Eye (tissue), 1 donor: ENCODE measurements at places on chromosomes 2 and 18.

- no peak for DNase-seq
Measured at GRCh38 chr2:69612200-69612599, 31.3 kb downstream of the AAK1 start.

DNA sequence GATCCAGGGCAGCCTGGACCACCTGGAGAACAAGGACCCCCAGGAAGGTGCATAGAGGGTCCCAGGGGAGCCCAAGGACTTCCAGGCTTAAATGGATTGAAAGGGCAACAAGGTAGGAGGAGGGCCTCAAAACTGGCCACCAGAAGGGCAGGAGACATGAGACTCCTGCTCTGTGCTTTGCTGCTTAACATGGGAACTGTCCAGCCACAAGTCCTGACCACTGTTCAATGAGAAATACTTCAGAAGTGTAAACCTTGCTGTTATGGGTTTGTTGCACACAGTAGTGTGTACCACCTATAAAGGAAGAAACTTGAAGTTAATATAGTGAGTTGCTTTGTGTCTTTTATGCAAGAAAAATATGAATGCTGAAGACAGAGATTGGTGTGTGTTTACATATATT lies 44.2 kb upstream of the MFF start:
- DNase-seq, result no peak

- no peak for DNase-seq
Measured at GRCh38 chr18:53261241-53261640, 921.2 kb downstream of the DCC start.

- DNase-seq, result no peak
Measured at GRCh38 chr2:218428846-218429558, 10.1 kb downstream of the VIL1 start.

- no peak for DNase-seq
Measured at GRCh38 chr2:105328281-105329196, 996 bp downstream of the TGFBRAP1 start.

GRCh38 chr2:31483246-31483645 lies 68.7 kb upstream of the XDH start:
- DNase-seq, result no peak

GRCh38 chr2:40318921-40319320 lies 133.0 kb downstream of the SLC8A1 start:
- no peak for DNase-seq

DNA sequence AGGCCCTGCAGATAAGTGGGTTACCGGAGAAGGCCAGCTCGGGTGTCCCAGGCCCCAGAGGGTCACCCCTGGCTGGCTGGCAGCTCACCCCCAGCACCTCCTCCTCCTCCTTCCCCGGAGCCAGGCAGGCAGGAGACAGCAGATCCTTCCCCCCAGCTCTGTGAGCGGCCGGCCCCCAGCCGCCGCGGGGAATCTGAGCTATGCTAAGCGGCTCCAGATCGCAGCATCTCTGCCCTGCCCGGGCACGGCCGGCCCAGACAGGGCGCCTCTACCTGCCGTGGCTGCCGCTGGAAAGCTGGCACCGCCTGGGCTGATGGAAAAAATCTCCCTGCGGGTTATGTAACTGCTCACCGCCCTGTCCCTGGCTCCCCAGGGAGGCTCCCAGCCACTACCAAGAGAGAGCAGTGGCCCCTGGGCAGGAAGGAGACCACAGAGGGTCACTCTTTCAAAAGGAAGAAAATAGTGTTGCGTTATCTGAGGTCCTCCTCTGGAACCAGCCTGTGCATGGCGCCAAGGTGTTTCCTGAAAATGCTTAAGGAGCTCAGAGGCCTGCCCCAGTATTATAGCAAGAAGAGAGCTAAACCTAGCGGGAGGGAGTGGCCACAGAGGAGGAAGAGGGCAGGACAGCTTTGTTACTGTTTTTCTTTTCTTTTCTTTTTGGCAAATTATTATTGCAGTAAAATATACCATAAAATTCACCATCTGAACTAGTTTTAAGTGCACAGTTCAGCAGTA lies 179.0 kb downstream of the SMAD7 start:
- no peak for DNase-seq
